NCI-H2081 treated with DMSO at 0.1 percent for 48 hours (cell line): ENCODE measurements at places on chromosomes 13 and 19.

GRCh38 chr13:50235604-50236342 is 220.5 kb downstream of the KCNRG start:
- no peak for DNase-seq

DNA sequence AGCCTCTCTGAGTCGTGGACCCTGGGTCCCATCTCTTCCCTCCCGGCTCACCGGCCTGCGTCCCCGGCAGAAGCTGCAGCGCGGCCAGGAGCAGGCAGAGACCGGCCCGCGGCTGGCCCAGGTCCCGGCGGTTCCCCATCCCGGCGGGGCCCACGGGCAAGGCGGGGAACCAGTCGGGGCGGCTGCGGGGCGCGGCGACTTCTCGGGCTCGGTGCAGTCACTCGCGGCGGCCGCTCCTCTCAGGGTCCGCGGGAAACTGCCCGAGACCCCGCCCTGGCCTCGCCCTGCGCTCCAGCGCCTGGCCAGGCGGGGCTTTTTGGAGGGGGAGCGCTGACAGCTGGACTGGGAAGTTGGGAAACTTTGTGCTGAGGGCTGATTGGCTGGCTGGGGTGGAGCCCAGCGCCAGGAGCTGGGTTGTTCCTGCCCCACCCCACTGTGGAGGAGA is at the start of gene COL5A3:
TSS of gene COL5A3 (minus strand) at position 258 of the 445 bp plus-strand sequence. CDS start at position 139, 119 bp downstream.
- DNase-seq, result no peak

DNA sequence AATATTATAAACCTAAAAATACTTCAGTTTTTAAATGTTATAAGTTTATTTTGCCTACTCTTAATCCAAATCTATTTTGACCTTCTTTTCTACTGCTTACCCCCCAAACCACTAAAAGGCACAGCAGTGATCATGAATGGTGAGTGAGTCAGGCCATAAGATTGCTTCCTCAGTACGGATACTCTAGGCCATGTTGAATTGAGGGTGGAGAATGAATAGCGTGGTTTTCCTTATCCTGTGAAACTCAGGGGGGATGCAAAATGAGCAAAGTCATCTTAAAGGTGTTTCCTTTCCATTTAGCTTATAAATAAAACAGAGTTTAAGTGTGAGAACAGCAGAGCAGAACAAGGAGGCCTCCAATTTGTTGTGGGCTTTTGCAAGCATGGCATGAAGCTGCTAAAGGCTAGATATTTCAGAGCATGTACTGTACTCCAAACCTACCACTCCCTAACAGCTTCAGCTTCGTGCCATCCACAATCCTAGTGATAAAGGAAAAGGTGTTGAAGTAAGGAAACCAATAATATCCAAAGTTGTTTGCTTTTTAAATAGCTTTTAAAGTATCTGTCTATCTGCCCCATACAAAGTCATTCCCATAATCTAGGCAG is 25.0 kb downstream of the SERPINE3 start:
- no peak for DNase-seq

GRCh38 chr19:19202707-19203011 is 555 bp downstream of the NR2C2AP start:
- DNase-seq, result no peak

DNA sequence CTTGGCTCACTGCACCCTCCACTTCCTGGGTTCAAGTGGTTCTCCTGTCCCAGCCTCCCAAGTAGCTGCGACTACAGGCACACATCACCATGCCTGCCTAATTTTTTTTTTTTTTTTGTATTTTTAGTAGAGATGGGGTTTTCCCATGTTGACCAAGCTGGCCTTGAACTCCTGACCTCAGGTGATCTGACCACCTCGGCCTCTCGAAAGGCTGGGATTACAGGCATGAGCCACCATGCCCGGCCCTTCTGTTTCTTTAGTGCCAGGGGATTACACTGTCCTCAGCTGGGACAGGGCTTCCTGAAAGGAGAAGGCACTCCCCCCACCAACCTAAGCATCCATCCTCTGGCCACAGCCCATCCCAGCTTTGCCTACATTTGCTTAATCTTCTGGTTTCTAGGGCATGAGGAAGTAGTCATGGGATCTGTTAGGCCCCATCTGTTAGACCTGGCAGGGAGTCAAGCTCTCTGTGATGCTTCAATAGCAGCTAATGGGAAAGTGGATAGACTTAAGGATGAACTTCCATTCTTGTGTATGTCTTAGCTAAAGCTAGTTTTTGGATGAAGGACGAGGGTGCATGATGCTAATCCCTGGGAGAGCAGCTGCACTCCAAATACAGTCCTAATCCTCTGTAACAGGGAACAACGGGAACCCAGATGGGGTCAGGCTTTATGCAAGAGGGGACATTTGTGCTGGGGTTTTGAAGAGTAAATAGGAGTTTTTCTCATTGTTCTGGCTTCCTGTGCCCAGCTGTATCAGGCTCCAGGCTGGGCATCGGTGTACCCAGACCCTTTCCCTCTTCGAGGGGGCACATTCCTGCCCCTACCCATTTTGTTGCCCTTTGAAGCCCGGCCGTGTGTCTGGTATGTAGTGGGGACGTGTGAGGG is 2.6 kb downstream of the VAV1 start:
- DNase-seq, result no peak

GRCh38 chr13:40960716-40961115 is 58.4 kb downstream of the ELF1 start:
- DNase-seq, result no peak

GRCh38 chr13:89457977-89458376 is 1786.8 kb downstream of the SLITRK5 start:
- DNase-seq, result no peak

DNA sequence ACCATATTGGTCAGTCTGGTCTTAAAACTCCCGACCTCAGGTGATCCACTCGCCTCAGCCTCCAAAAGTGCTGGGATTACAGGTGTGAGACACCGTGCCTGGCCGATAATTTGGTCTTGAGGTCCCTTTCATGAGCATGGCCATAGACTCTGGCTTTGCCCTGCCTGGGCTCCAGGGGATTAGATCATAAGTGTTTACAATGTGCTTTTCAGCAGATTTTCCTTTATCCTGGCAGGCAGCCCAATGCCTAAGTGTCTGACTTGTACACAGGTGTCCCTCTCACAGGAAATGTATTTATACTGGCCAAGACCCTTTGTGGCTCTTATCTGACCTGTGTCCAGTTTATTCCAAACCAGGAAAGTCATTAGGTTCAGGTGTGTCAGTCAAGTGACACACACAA is 15.9 kb downstream of the BCAM start:
- no peak for DNase-seq

DNA sequence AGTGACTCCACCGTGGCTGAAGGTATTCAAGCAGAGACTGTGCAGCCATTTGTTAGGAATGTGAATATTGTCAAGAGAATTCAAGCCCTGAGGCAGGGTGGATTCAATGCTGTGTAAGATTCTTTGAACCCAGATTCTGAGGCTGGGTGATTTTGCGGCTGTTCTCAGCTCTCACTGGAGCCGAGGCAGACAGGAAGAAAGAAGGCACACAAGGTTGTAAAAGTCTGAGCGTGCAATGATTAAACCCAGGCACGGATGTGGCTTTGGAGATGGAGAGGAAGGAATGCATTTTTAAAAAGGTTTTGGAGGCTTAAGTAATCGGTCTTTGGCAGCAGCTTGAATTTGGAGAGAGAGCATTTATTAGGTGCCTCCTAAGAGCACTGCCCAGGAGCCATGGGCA is 187.9 kb downstream of the KATNAL1 start:
- no peak for DNase-seq

GRCh38 chr13:28671126-28671792 is 12.3 kb downstream of the POMP start:
- DNase-seq, result no peak

- DNase-seq, result no peak
These were observed 337 bp upstream of the FXYD7 start for GRCh38 chr19:35142606-35143230.

GRCh38 chr19:2013683-2013961 is 1.9 kb downstream of the BTBD2 start:
- DNase-seq, result no peak

- DNase-seq, result no peak
These were observed 10.1 kb downstream of the LGALS7B start for GRCh38 chr19:38799104-38799503.

DNA sequence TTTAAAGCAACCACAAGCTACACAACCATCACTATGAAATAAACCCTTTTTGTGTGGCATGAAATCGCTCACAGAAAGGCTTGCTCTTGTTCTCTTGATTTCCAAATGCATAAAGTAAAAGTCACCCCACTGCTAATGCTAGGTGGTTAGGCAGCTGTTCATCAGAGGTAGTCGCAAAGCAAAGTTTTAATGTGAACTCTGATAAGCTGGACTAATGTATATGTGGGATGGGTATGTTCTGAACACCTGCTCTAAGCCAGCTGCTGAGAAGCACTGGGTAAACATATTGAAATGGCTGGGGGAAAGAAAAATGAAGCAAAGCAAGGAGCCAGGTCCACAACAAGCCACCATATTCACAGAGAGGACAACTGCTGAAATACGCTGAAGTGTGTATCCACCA is 142.3 kb downstream of the KLF12 start:
- no peak for DNase-seq
